ENCODE measurements at places on chromosomes 6 and 20. TPM values are rescaled to one million over a fixed set of nuclear protein-coding genes. Genes with fewer than 3 reads are reported as not detected.

DNA sequence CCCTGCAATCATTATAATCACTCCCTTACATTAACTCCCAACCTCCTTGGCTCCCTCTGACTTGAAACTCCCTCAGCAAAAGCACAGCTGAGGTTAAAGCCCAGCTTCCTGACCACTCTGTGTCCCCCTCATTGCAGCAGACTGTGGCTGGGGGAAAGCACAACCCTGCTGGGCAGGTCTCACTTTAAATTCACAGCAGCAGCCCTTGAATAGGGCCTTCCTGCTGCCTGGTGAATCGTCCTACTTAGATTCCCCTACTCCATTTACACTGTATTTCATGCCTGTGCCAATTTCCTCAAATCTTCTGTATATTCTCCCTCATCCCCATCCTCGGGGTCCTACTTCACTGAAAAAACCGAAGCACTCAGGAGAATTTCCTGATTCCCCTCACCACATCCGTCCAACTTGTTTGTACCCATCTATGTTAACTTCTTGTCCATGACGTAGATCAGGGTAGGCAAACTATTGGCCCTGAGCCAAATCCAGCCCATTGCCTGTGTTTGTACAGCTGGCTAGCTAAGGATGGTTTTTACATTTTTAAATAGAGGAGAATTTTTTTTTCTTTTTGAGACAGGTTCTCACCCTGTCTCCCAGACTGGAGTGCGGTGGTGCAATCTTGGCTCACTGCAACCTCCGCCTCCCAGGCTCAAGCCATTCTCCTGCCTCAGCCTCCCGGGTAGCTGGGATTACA is 31.5 kb upstream of the GCM1 start:
- no peak for DNase-seq

The SRMS gene
- not detected for total RNA-seq

GRCh38 chr20:52179331-52180179 is 12.0 kb downstream of the ZFP64 start:
- no peak for DNase-seq

DNA sequence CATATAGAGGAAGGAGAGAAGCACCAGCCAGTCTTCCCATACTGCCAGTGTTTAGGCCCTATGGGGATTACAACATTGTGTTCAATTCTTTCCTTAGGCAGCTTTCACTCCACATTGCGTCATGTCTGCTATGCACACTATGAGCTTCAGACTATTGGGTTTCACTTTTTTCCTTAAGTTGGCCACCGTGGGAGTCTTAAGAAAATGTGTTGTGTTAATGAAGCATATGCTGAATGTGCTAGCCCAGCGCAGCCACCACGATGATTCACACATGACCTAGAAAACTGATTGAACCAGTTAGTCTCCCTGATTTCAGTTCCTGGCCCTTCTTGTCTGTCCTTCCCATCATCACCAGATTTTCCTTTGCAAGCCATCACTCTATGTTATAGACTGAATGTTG is 21.5 kb downstream of the TUBB2B start:
- DNase-seq = no peak

The SLC22A3 gene
- not detected for total RNA-seq

GRCh38 chr6:157726892-157727628 is 96.0 kb upstream of the SNX9 start:
- no peak for DNase-seq

GRCh38 chr6:1893470-1894130 is 283.9 kb downstream of the FOXC1 start:
- DNase-seq = no peak

DNA sequence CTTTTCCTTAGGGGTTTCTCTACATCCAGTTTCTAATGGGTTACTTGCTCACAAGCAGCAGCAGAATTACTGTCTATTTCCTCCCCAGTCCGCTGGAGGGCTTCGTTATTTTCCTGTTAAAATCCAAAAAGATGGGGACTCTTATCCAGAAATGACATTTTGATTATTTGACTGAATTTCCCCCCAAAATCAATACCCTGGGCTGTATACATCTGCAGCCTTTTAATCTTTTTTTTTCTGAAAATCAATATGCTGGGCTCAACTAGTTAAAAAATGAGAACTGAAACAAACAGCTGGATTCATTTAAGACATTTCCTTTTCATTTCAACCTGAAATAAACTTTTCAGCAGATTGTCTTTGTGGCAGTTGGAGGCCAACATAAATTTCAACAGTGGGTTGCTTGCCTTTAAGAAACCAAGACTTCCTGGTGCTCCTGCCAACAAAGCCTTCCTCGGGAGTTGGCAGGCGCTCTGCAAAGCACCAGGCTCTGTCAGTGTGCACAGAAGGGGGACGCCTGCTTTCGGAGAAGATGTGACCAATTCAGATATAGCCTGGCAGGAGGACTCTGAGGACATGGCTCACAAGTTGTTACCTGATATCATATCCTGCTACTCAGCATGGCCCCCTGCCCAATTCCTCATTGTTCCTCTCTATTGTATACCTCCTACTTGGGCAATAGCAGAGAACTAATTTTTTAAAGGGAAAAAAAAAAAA is 204.7 kb upstream of the ARG1 start:
- DNase-seq = no peak

The COL9A3 gene
- total RNA-seq = 4.6 TPM

The SLC39A7 gene
- total RNA-seq = 95.7 TPM

DNA sequence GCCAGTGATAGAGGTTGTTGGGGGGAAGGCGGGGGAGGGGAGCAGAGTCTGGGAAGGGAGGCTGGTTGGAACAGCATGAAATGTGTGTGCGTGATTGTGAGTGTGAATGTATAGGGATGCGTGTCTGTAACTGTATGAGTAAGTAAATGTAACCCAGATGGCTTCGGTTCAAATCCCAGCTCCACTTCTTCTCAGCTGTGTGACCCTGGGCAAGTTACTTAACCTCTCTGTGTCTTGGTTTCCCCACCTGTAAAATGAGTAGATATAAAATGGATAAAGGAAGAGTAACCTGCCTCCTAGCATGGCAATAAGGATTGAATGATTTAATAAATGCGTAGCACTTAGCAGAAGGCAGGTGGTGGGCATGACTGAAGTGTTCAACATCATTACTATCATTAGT is 24.1 kb downstream of the MAFB start:
- no peak for DNase-seq

GRCh38 chr20:51985013-51985415 is 182.7 kb upstream of the SALL4 start:
- no peak for DNase-seq

DNA sequence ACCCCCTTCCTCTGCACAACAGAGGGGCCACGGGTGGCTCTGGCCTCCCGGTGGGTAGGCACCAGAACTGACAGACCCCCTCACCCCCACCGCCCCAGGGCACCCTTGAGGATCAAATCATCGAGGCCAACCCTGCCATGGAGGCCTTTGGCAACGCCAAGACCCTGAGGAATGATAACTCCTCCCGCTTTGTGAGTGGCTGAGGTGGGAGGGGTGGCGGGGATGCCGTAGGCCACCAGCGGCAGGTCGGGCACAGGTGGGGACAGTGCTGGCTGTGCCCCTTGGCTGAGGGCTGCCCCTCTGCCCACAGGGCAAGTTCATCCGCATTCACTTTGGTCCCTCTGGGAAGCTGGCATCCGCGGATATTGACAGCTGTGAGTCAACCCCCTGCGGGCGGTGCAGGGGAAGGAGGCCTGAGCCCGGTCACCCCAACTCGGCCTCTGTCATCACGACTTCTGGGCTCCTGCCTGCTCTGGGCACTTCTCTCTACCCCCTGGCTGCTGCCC is 29.1 kb downstream of the MYH7B start:
- no peak for DNase-seq

GRCh38 chr20:58876437-58876836 is 23.9 kb downstream of the GNAS start:
- DNase-seq = no peak

DNA sequence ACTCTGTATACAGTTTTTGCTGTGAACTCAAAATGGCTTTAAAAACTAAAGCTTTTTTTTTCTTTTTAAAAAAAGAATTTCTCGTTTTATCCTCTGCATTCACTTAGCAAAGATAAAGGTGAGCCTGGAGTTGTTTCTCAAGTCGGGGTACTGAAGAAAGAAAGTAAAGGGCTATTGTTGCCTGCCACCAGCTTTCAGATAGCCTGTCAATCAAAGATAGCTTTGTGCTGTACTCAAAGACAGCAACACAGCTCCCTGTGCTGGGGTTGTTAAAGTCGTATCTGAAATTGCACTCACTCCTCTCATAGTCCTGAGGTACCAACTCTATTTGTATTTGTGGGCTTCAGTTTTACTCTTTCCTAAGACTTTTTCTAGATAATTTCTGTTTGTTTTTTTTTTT is 710.1 kb upstream of the ID4 start:
- no peak for DNase-seq

- no peak for DNase-seq
These were observed 21.5 kb downstream of the RAB44 start for GRCh38 chr6:36719126-36719525.

DNA sequence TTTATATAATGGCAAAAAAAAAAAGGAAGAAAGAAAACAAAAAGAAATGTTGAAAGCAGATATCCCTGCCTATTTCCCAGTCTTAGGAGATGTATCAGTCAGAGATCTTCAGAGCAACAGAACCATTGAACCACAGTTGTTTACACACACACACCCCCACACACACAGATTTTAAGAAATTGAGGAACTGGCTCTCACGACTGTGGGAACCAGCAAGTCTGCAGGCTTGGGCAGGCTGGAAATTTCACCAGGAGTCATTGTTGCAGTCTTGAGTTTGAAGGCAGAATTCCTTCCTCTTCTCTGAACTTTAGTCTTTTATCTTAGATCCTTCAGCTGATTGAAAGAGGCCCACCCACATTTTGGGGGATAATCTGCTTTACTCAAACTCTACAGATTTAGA is 380.9 kb downstream of the CDKAL1 start:
- DNase-seq = no peak

The LY6G6D gene
- total RNA-seq = not detected

DNA sequence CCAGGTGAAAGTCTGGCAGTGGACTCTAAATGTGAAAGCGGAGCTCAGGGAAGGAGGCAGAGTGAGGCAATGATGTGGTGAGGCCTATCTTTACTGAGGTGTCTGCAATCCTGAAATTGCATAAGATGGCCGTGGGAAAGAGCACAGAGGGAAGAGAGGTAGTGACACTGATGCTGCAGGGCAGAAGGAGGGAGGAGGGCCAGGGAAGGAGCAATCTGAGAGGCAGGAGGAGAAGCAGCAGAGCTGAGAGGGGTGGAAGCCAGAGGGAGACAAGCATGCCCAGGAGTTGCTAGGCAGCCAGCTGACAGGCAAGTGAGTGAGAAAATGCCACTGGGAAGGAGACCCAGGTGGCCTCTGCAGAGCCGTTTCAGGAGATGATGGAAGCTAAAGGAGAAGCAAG is 97.4 kb upstream of the CNR1 start:
- no peak for DNase-seq

- DNase-seq = no peak
These were observed 45.2 kb upstream of the TMEM217 start for GRCh38 chr6:37303091-37303660.
